Esophagus squamous epithelium (tissue), 5 donors: ENCODE measurements at places on chromosomes 1 and 21. TPM values are rescaled to one million over a fixed set of nuclear protein-coding genes. Genes with fewer than 3 reads are reported as not detected.

The SAMD13 gene
- 1.3 TPM for total RNA-seq

The EXO1 gene
- total RNA-seq = 9.2 TPM

The RAB4A gene
- 48.8 TPM for total RNA-seq

The FCRL4 gene
- not detected for total RNA-seq

The SDC3 gene
- total RNA-seq = 11.6 TPM

The C4BPB gene
- total RNA-seq = 0.38 TPM

The RBBP5 gene
- 7.0 TPM for total RNA-seq

The ATP1A4 gene
- total RNA-seq = not detected

The RIPPLY3 gene
- 0.40 TPM for total RNA-seq

The KRTAP21-2 gene
- not detected for total RNA-seq

The TMPRSS2 gene
- 50.5 TPM for total RNA-seq

The FCGR3B gene
- total RNA-seq = not detected

The UTP25 gene
- 8.9 TPM for total RNA-seq
